ENCODE measurements at places on chromosomes 1 and 21. TPM values are rescaled to one million over a fixed set of nuclear protein-coding genes. Genes with fewer than 3 reads are reported as not detected.

BSND gene
- total RNA-seq, result not detected

CLDN19 gene
- total RNA-seq, result not detected

FAM89A gene
- total RNA-seq, result 10.8 TPM

RCSD1 gene
- total RNA-seq, result 0.13 TPM

DNASE2B gene
- total RNA-seq, result not detected

SRSF10 gene
- 60.0 TPM for total RNA-seq

OLFM3 gene
- not detected for total RNA-seq

CATSPER4 gene
- total RNA-seq, result not detected

PPFIA4 gene
- 32.2 TPM for total RNA-seq

NSUN4 gene
- 26.4 TPM for total RNA-seq

ZSCAN20 gene
- total RNA-seq, result 13.4 TPM

WNT2B gene
- 4.7 TPM for total RNA-seq

LEFTY2 gene
- 0.10 TPM for total RNA-seq

TTLL7 gene
- 19.1 TPM for total RNA-seq

GBP5 gene
- not detected for total RNA-seq

KRTAP22-2 gene
- total RNA-seq, result not detected

S1PR1 gene
- 9.1 TPM for total RNA-seq

TNFRSF8 gene
- total RNA-seq, result not detected

HIVEP3 gene
- 2.1 TPM for total RNA-seq

SIPA1L2 gene
- 5.0 TPM for total RNA-seq

CNR2 gene
- not detected for total RNA-seq

MFAP2 gene
- 39.9 TPM for total RNA-seq

CAMK1G gene
- 0.23 TPM for total RNA-seq

DMBX1 gene
- not detected for total RNA-seq

MROH9 gene
- 0.39 TPM for total RNA-seq

OR2T11 gene
- total RNA-seq, result not detected

S100A1 gene
- total RNA-seq, result 0.13 TPM

TRNP1 gene
- 15.4 TPM for total RNA-seq

NTRK1 gene
- 0.07 TPM for total RNA-seq

FLG2 gene
- total RNA-seq, result not detected

UBASH3A gene
- total RNA-seq, result not detected

AMY1A gene
- not detected for total RNA-seq

CCT3 gene
- 271 TPM for total RNA-seq

ELAPOR1 gene
- total RNA-seq, result 0.39 TPM

AGBL4 gene
- total RNA-seq, result not detected

GUCA2A gene
- not detected for total RNA-seq

C1orf185 gene
- not detected for total RNA-seq

PTGS2 gene
- 59.8 TPM for total RNA-seq

NBPF20 gene
- 10.0 TPM for total RNA-seq

CD1B gene
- not detected for total RNA-seq

SLC6A17 gene
- 0.79 TPM for total RNA-seq

TNNT2 gene
- total RNA-seq, result under 0.01 TPM

C1QB gene
- not detected for total RNA-seq

OLFML3 gene
- 24.8 TPM for total RNA-seq

SPATA46 gene
- total RNA-seq, result not detected

DMRTA2 gene
- 0.46 TPM for total RNA-seq

RNU5D-1 gene
- not detected for total RNA-seq

CFHR1 gene
- total RNA-seq, result 1.6 TPM

Measured in smooth muscle cell of the pulmonary artery (primary cell).